ENCODE measurements at places on chromosomes 7 and 10.

DNA sequence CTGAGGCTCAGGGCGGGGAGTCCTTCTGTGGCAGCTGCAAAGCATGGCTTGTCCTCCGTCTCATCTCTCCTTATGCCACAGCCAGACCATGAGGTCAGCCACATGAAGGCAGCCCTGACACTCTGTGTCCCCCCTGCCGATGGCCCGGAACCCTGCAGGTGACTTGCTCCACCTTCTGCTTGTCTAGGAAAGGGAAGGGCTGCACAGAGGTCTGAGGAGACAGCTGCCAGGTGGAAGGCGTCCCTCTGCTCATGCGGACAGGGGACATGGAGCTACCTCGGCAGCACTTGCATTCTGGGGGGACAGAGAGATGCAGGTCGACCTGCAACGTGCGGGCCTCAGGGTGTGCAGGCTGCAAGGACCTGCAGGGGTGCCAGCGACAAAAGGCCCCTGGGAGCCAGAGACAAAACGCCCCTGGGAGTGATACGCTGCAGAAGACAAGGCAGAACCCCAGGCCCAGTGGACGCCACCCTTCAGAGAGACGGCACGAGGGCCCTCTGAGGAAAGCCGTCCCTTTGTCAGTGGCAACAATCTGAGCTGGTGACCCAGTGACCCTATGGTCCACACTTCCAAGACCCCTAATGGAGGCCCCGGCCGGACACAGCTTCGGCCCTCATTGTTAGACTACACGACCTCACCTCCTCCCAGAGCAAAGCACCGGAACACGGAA is 205.2 kb upstream of the PPP2R2D start:
- DNase-seq: no peak

DNA sequence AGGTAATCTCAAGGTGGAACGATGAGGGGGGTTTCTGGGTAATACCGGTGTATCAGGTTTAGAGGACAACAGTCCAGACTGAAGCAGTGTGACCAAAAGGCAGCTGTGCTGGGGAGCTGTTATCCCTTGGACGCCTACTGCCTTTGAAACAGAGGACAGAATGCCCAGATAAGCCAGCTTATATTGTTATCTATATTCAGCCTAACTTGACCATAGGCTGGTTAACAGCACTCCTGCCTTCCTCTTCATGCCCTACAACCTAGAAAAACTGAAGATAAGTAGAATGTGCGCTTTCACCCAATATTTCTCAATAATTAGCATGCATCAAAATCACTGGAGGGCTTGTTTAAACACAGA is 44.9 kb downstream of the IL6 start:
- no peak for DNase-seq

DNA sequence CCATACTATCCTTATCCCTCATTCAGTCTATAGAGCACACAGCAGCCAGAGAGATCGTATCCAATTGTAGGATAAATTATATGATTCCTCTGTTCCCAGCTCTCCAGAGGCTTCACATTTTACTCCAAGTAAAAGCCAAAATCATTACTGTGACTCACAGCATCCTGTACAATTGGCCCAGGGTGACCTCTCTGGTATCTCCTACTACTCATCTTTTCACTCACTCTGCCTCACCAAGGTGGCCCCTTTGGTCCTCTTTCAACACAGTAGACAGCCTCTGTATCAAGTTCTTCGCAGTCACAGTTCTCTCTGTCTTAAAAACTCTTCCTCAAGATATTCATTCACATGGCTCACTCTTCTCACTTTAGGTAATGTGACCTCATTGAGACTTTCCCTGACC is 72.6 kb upstream of the LSM8 start:
- no peak for DNase-seq

GRCh38 chr7:99561737-99562051 is 3.3 kb downstream of the ZNF655 start:
- no peak for DNase-seq

GRCh38 chr10:129870961-129871621 is 93.0 kb downstream of the EBF3 start:
- DNase-seq: peak; percentile 90

DNA sequence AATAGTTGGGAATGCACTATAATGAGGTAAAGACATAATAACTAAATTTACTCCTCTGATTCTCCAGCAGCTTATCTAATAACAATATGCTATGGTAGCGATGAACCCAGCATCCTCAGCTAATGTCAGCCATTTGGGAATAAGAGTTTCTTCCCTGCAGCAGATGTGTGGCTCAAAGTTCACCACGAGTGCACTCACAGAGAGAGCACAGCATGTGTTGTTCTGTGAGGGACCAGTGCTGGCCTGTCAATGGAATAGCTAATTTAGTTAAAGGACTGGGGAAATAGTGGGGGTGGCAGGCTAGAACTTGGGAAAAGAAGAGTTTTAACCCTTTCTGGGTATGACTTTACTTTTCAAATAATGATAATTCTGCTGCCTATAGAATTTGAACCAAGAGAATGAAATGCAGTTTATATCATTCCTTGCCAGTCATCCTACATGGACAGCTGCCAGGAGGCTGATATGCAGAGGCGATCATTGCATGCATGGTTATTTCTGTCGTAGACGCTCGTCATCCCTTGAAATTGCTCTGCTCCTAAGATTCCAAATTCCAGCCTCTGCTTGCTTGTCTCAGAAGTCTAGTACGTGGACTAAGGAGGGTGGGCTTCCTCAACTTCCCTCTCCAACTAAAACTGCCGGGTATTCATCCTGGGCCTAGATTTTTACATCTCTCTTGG is 355.6 kb downstream of the RNLS start:
- DNase-seq: no peak

DNA sequence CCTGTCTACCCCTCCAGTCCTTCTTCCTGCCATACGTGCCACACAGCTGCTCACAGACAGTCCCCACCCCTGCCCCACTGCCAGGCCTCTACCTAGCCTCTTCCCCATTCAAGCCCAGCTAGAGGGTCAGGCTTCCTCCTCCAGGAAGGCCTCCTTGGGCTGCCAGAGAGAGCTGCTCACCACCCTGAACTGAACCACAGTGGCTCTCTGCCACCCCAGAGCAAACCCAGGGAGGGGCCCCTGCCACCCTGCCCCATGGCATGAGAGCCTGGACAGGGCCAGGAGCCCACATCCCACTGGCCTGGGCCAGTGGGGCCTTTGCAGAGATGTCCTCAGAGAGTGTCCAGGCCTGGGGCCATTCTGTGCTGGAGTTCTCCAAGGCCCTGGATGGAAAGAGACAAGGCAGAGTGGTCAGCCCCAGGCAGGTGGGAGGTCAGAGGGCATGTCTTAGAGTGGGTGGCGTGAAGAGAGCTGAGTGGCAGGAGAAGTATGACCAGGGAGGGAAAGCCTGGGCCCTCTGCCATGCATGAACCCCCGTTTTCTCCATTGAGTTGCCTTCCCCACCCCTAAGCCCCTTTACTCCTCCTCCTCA is 40.4 kb downstream of the TMEM270 start:
- DNase-seq: no peak

GRCh38 chr7:127844707-127845331 is 186.4 kb downstream of the LRRC4 start:
- peak; percentile 51 for DNase-seq

DNA sequence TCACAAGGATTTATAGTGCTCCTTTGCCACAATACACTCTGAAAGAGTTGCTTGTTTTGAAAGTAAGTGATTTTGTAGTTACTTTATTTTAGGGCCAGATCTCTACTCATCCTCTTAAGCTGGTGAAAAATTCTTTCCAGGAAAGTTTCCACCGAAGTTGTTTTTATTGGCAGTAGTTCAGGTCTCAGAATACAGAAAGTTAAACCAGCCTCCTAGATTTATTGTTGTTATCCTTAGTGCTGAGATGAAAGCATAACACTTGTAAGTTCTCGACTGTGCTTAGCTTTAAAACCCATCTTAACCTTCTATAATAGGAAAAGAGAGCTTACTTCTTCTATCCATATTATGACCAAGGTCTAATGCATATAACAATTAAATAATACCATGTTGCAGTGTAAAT is 5.5 kb downstream of the AP3M1 start:
- DNase-seq: no peak

Measured in NCI-H2171 (cell line).